ENCODE measurements at places on chromosomes 6 and 20.

- peak; percentile 2 for DNase-seq
These were observed 71.0 kb upstream of the CD83 start for GRCh38 chr6:14046476-14047068.

GRCh38 chr6:23350752-23351453 is 775.1 kb upstream of the NRSN1 start:
- DNase-seq: no peak

- DNase-seq: no peak
These were observed 48.9 kb downstream of the EBF4 start for GRCh38 chr20:2741463-2741862.

- no peak for DNase-seq
These were observed 18.1 kb downstream of the MTRES1 start for GRCh38 chr6:107045826-107046675.

- no peak for DNase-seq
These were observed 45.1 kb upstream of the B4GALT5 start for GRCh38 chr20:49758781-49759180.

- no peak for DNase-seq
These were observed 28.8 kb upstream of the ME1 start for GRCh38 chr6:83459663-83460062.

GRCh38 chr6:37007340-37008043 is 2.0 kb downstream of the FGD2 start:
- DNase-seq: no peak

- DNase-seq: no peak
These were observed 47.4 kb downstream of the SLC17A5 start for GRCh38 chr6:73606428-73606827.

DNA sequence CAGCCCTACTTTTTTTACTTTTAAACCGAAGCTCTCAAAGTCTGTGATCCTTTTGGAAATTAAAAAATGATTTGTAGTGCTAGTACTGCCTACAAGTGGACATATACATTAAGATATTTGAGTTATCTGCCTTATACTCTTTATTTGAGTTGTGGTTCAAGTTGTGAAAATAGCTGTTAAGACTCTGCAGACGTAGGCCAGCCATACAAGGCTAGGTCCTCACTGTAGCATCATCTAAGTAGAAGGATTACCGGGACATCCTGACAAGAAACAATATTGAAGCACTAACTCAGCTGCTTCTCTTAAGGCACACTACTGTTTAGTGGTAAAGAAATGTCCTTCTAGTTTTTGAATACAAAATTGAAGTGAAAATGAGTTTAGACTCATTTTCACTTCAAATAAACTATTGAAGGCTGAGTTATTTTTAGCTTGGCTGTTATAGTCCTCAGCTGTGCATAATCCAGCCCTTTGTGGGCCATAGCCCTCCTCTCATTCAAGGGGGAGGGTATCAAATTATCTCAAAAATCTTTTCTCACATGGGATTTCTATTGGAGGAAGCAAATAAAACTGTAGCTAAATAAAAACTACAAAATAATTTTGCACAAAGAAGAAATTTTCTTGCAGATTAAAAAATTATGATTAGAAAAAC is 68.1 kb downstream of the JAG1 start:
- no peak for DNase-seq

DNA sequence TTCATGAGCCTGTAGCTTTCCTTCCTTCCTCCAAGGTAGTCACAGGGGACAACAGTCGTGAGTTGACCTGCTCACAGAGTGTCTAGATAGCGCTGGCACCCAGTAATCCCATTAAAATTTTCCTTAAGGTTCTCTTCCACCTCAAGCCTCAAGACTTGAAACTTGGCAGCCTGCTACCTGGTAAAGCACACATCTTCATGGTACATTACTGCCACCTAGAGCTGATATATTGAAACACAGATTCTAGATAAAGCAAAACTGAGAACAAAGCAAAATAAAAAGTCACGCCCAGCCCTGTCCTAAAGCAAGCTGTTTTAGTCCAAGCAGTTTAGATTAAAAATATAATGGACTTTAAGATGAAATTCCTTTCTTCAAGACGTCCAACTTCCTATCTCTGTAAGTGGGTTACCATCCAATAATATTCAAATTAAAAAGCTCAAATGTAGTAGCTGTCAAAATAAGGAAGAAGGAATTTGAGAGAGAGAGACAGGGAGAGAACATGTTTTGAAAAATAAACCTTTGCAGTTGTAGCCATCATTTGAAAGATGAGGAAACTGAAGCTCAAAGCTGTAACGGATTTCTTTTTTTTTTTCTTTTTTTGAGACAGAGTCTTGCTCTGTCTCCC is 50.7 kb upstream of the CD83 start:
- peak; percentile 33 for DNase-seq

- no peak for DNase-seq
These were observed 139.1 kb downstream of the KIF16B start for GRCh38 chr20:16434062-16434664.

DNA sequence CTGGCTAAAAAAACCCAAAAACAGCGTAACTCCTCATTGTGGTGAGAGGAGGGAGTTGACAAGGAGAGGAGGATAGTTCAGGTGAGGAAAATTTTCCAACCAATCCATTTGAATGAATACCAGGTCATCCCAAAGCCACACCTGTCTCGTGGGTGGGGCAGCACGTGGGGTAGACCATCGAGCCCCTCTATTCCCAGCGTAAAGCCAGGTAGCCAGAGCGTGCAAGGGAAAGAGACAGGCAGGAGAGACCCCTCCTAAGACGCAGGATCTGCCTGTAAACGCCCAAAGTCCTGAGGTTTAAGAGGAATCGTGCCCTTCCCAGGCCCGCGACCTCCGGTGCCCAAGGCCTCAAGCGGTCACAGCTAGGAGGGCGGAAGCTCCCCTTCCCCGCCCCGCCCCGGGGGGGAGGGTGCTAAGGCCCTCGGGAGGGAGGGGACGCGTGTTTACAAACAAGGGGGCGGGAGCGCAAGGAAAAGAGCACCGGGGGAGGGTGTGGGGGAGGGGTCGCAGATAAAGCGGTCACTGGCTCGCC is 712 bp downstream of the RXRB start:
- DNase-seq: no peak

- no peak for DNase-seq
These were observed 104.1 kb upstream of the AKIRIN2 start for GRCh38 chr6:87806099-87806498.

DNA sequence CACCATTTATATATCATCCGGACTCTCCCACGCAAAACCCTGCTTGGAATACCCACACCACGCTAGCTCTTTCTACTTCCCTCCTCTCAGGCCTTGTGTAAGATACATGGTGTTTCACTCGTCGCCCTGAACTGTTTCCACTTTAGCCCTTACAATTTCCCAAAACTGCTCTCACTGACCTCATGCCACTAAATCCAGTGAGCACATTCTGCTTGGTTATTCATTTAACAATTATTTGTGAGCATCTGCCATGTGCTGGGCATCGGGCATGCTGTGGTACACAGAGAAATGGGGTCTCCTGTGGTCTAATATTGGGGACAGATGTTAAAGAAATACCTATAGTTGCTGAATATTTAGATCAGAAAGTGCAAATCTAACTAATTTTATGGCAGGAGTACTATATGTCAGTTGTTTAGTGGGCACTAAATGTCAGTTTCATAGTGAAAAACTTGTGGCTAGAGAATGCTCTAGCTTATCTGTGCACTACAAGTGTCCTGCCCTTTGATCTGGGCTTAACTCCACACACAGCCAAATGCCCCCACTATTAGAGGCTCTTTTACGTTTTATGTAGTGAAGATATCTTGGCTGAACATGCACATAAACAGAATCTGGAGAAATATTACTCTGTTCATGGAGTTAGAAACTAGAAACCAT is 41.0 kb downstream of the PLEKHG1 start:
- DNase-seq: no peak

GRCh38 chr6:157430834-157431233 is 49.8 kb downstream of the ZDHHC14 start:
- DNase-seq: peak; percentile 25

DNA sequence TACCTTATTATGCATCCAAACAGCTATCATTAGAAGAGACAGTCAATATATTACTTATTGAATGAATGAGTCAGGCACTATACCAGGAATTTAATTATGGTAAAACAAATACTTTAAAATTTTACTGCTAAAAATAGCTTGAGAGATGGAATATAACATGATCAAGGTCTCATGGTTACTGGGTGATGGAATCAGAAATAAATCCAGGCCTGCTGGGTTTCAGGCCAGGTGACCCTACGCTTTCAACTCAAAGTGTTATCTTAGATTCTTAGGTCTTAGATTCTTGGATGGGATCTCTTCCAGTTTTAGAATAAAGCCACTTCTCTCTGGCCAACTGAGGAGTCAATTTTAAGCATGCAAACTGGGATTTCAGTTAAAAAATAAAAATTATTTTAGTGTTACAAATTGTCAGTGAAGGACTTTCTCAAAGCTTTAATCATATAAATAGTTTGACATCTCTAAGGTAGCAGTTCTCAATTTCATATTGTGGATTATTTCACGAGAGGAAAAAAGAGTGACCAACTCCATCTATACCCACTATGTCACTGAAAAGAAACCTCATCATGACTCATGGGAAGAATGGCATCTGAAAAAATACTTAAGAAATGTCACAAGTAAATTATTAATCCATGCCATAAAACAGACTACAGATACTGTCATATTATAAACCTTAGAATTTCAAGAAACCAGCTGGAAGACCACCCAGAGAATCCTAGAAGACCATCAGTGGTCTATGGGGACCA is 283.4 kb upstream of the RUNX2 start:
- no peak for DNase-seq

DNA sequence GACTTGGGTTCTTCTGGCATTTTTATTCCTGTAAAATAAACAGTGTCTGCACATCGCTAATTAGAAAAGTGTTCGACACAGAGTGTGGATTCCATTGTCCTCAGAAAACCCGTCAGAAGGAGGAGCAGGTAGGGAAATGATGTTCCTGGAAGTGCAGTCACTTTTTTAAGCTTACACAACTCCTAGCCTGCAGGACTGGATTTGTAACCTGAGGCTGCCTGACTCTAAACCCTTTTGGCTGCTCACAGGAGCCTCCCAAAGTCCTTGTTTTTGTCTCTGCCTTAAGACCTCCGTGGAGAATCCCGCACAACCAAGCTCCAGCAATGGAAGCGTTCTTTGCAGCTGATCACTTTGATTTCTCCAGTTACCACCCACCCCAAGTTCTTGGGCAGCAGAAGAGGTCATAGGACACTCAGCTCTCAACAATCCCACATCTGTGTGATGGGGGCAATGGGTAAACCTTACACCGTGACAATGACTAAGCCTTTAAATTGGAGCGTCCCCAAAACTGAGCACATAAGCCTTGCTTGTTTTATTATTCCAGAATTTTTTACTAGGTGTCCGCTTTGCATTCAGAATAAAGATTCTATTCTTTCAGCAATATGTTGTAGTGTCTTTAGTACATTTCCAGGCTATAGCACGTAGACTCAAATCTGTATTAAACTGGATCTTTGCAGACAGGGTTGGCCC is 227.9 kb downstream of the TBXT start:
- no peak for DNase-seq

DNA sequence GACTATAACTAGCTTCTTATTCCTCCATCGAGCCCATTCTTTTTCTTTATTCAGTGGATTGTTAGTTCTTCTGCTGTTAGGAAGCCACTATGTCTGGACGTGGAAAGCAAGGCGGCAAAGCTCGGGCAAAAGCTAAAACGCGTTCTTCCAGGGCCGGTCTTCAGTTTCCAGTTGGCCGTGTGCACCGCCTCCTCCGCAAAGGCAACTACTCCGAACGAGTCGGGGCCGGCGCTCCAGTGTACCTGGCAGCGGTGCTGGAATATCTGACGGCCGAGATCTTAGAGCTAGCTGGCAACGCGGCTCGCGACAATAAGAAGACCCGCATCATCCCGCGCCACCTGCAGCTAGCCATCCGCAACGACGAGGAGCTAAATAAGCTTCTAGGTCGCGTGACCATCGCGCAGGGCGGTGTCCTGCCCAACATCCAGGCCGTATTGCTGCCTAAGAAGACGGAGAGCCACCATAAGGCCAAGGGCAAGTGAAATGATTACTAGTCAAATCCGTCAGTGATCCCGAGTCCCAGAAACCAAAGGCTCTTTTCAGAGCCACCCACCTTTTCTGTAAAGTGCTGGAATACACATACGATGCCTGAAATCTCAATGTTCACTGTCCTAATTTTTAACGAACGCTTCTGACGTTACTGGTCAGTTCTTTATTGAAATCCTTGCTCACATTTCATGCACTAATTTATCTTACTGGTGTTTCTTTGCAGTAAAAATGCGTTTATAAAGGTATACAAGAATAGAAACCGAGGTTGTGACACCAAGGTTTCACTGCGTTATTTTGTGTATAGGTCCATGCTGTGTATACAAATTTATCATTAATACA is 129.9 kb downstream of the HFE start:
- DNase-seq: peak; percentile 89

GRCh38 chr20:13024596-13024995 is 15.8 kb downstream of the SPTLC3 start:
- DNase-seq: no peak

All from DMS 273 treated with DMSO at 0.1 percent for 48 hours (cell line).